Stimulated activated CD8-positive, alpha-beta memory T cell treated with anti-CD3 and anti-CD28 coated beads, Interleukin-2, amount 100 ng/mL, for 1 hour (primary cell): ENCODE measurements at places on chromosomes 1 and 21.

DNA sequence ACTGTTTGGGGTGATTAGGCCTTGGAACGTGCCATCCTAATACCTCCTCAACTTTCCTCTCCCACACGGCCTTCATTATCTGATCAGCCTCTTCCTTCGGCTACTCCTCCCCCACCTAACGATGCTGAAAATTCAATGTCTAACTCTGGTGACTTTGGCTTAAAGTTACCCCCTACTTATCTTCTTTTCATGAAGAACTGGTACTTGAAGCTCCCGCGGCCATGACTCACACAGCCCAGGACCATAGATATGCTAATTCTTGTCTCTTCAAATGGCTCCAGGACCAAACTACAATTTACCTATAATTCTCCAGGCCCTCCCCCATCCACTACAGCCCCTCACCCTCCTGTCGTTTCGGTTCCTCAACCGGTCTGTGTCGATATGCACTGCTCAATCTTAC is 15.7 kb upstream of the AZIN2 start:
- DNase-seq: no peak

GRCh38 chr1:162605225-162605927 is 26.9 kb upstream of the DDR2 start:
- no peak for DNase-seq

DNA sequence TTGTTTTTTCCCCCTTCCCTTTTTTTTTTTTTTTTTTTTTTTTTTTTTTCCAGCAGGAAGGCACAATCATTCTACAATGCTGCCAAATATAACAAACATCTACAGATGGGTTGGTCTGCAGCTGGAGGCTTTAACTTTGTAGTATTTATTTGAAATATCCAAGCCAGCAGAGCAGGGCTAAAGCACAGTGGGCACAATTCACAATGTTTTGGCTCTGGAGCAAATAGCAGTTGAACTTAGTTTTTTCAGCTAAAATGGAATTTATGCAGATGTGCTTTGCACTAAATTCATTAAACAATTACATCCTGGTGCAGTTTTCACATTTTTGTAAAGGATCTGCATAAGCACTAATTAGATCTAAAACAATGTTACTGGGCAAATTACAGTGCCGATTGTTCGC is 39.8 kb upstream of the ZBTB18 start:
- no peak for DNase-seq

- no peak for DNase-seq
Measured at GRCh38 chr21:36803816-36804439, 105.0 kb downstream of the SIM2 start.
